ENCODE measurements at places on chromosomes 6 and 20. TPM values are rescaled to one million over a fixed set of nuclear protein-coding genes. Genes with fewer than 3 reads are reported as not detected.

DCDC2 gene
- polyA plus RNA-seq: 0.03 TPM

RBPJL gene
- not detected for polyA plus RNA-seq

TOMM6 gene
- 449 TPM for polyA plus RNA-seq

GRCh38 chr20:3162080-3162611, 2.5 kb upstream of the FASTKD5 start:
- no peak for DNase-seq
- peaks cover 3% of the 10 kb centered on the region for H3K27me3 ChIP-seq
- H3K36me3 ChIP-seq: no peaks in the 10 kb centered on the region
- H3K27ac ChIP-seq: no peak overlapping the region
- peaks cover 16% of the 10 kb centered on the region for H3K4me1 ChIP-seq
- no peak overlapping the region for H3K4me3 ChIP-seq

- H3K27ac ChIP-seq: no peak overlapping the region
- no peak overlapping the region for H3K4me3 ChIP-seq
- no peaks in the 10 kb centered on the region for H3K27me3 ChIP-seq
- H3K4me1 ChIP-seq: no peaks in the 10 kb centered on the region
- peaks cover 6% of the 10 kb centered on the region for H3K36me3 ChIP-seq
Observed at GRCh38 chr6:158095031-158095430, 73.0 kb downstream of the SERAC1 start.

DNA sequence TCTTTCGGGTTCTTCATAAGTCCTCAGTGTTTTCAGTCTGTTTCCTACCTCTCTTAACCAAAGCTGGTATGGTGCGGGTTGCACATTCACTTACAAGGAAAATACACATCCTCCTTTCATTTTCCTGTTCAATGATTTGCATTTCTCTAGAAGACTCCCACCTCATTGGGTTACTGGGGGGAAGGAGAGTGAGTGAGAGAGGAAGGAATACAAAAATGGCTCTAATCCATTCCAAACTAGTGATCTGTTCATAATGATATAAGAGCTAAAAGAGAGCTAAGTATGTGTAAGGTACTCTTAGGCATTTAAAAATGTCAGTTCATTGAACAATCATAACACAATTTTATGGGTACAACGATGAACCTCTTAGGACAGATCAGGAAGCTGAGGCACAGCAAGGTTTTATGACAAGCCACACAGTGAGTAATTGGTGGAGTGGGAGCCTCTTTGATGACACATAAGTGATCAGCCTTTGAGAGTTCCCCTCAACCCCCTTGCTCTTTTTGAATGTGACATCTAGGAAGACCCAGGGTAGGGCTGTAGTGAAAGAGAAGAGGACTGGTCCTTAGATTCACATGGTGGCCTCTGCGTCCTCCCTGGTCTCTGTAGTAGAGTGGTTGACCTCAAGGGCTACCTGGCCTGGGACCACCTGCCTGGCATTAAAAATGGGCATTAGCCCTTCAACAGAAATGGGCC, 328.4 kb upstream of the SOX4 start:
- no peaks in the 10 kb centered on the region for H3K27me3 ChIP-seq
- H3K4me3 ChIP-seq: no peak overlapping the region
- H3K27ac ChIP-seq: peak overlapping the region; percentile 80
- peak; percentile 33 for DNase-seq

- H3K36me3 ChIP-seq: peaks cover 11% of the 10 kb centered on the region
- no peak for DNase-seq
- no peak overlapping the region for H3K27ac ChIP-seq
- H3K4me3 ChIP-seq: no peak overlapping the region
- H3K4me1 ChIP-seq: peaks cover 11% of the 10 kb centered on the region
- no peaks in the 10 kb centered on the region for H3K27me3 ChIP-seq
Observed at GRCh38 chr6:41075651-41076626, 3.2 kb downstream of the NFYA start.
